ENCODE measurements at places on chromosomes 11 and 22.

GRCh38 chr22:42791721-42792452, 65.2 kb downstream of the ARFGAP3 start:
- DNase-seq, result no peak

GRCh38 chr22:27422442-27422841, 379.1 kb downstream of the MN1 start:
- DNase-seq, result no peak

- DNase-seq, result no peak
Measured at GRCh38 chr11:129861702-129862522, 33.5 kb downstream of the NFRKB start.

GRCh38 chr11:3989276-3989920, 105.2 kb upstream of the RRM1 start:
- no peak for DNase-seq

DNA sequence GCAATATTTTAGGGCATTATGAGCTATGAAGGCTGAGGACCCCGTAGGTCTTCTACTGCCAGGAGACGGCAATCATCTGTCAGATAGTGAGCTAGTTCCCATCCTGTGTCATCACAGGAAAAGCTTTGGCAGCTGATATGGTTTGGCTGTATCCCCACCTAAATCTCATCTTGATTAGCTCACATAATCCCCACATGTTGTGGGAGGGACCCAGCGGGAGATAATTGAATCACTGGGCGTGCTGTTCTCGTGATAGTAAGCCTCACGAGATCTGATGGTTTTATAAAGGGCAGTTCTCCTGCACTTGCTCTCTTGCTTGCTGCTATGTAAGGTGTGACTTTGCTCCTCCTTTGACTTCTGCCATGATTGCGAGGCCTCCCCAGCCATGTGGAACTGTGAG, 18.1 kb downstream of the CSRP3 start:
- no peak for DNase-seq

GRCh38 chr11:82842019-82842418, 58.2 kb downstream of the PRCP start:
- no peak for DNase-seq

- DNase-seq, result peak; percentile 51
Measured at GRCh38 chr11:9861860-9862725, 198.2 kb downstream of the SWAP70 start.

DNA sequence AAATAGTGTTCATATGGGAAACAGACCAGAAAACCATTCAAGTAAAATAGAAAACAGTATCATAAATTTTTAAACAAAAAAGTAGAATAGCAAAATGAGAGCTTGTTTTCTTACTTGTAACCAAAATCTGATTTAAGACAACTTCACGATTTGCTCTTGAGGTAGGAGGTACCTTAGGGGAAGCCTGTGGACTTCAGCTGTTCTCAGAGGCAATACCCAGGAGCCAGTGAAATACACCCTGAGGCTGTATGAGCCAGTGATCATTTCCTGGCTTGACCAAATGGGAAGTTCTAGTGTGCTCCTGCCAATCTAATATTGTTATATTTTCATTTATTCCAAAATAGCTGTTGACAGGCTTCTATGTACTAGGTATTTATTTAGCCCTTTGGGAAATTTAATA, 104.8 kb downstream of the ARHGAP42 start:
- DNase-seq, result no peak

GRCh38 chr11:65366340-65366773, 11.8 kb downstream of the TIGD3 start:
- DNase-seq, result peak; percentile 27
